Activated CD4-positive, alpha-beta memory T cell treated with anti-CD3 and anti-CD28 coated beads for 36 hours (primary cell): ENCODE measurements at places on chromosomes 5 and 9. TPM values are rescaled to one million over a fixed set of nuclear protein-coding genes. Genes with fewer than 3 reads are reported as not detected.
A peak's percentile ranks its signal among the peaks of the same experiment; 100 is the strongest.

PRSS3 gene
- total RNA-seq: not detected

DMGDH gene
- 1.7 TPM for total RNA-seq

CKS2 gene
- 229 TPM for total RNA-seq

DNA sequence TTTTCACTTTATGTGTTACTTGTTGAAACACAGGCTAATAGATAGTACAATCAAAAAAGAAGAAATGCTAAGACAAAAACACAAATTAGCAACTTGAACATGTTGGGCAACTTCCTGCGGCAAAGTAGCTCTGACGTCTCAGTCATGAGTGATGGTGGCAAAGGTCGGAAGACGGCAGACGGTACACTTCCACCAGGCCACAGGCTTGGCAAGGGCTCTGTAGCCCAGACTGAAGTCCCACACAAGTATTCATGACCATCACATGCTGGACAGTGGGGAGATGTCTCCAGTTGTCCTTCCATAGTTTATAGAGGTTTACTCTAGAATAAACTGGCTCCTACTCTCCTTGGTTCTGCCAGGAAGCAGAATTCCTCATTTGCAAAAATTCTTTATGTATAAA, 831.3 kb downstream of the MTRR start:
- no peaks in the 10 kb centered on the region for H3K36me3 ChIP-seq
- DNase-seq: no peak
- H3K27me3 ChIP-seq: no peaks in the 10 kb centered on the region
- no peaks in the 10 kb centered on the region for H3K4me1 ChIP-seq
- H3K4me3 ChIP-seq: no peak overlapping the region

DNA sequence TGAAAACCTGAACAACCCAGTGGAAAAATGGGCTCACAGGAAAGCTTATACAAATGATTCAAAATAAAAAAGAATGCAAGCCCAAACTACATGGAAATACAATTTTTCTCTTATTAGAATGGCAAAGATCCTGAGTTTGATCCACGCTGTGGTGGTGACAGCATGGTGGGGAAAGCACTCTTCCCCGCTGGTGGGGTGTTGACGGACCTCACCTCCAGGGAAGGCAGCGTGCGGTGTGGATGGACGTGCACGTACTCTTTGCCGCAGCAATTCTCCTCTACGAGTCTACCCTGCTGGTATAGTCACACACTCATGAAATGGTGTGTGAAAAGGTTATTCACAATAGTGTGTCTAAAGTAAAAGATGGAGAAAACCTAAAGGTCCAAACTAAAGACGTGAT, 5.9 kb upstream of the ZFP62 start:
- peaks cover 3% of the 10 kb centered on the region for H3K27me3 ChIP-seq
- peaks cover 2% of the 10 kb centered on the region for H3K4me1 ChIP-seq
- no peak for DNase-seq
- H3K27ac ChIP-seq: no peak overlapping the region

- DNase-seq: peak; percentile 52
- H3K4me1 ChIP-seq: peaks cover 55% of the 10 kb centered on the region
- no peak overlapping the region for H3K27ac ChIP-seq
- no peak overlapping the region for H3K4me3 ChIP-seq
- H3K36me3 ChIP-seq: no peaks in the 10 kb centered on the region
Observed at GRCh38 chr5:132000677-132001453, 10.6 kb downstream of the ACSL6 start.

GRCh38 chr5:172199446-172199845, 5.5 kb downstream of the EFCAB9 start:
- DNase-seq: no peak
- no peak overlapping the region for H3K4me3 ChIP-seq
- H3K27ac ChIP-seq: no peak overlapping the region
- H3K27me3 ChIP-seq: peaks cover 8% of the 10 kb centered on the region

- no peak overlapping the region for H3K27ac ChIP-seq
- no peaks in the 10 kb centered on the region for H3K27me3 ChIP-seq
- no peak overlapping the region for H3K4me3 ChIP-seq
- peaks cover 35% of the 10 kb centered on the region for H3K36me3 ChIP-seq
Observed at GRCh38 chr5:143279698-143280097, 123.8 kb downstream of the NR3C1 start.

DNA sequence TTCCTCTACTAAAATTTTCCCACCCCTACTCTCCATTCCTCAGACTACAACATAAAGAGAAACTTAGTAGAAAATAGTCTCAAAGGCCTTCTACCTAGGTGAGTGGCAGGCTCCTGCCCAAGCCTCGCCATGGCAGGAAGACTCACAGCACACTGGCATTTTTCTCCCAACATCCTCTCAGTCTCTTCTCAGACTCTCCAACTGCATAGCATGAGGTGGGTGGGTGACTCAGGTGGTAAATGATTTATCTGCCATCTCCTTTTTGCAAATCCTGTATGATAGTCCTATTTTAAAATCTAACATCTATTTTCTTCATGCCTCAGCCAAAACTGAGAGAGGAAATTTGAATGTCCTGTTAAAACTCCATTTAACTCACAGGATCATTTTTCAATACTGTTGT, 33.5 kb upstream of the GRIA1 start:
- no peak overlapping the region for H3K4me3 ChIP-seq
- H3K36me3 ChIP-seq: no peaks in the 10 kb centered on the region
- H3K27me3 ChIP-seq: no peaks in the 10 kb centered on the region
- H3K27ac ChIP-seq: no peak overlapping the region

DNA sequence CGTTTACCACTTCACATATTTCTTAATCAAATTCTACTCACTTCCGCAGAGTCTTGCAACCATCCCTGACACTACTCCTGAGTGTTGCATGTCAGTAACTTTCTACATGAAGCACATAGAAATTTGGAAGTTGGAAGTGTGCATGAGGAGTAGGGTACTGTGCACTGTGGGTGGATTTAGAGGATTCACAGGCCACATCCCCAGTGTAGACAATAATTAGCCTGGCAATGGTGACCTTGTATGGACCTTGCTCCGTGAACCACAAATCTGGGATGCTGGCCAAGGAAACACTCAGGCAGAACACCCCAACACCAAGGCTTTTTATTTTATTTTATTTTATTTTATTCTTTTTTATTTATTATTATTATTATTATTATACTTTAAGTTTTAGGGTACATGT, 25.5 kb downstream of the CTSL start:
- H3K4me1 ChIP-seq: no peaks in the 10 kb centered on the region
- H3K27ac ChIP-seq: no peak overlapping the region
- H3K4me3 ChIP-seq: no peak overlapping the region
- H3K36me3 ChIP-seq: no peaks in the 10 kb centered on the region
- DNase-seq: no peak

SPINK7 gene
- total RNA-seq: not detected

- peaks cover 6% of the 10 kb centered on the region for H3K27me3 ChIP-seq
- H3K4me1 ChIP-seq: peaks cover 3% of the 10 kb centered on the region
- DNase-seq: no peak
- H3K4me3 ChIP-seq: no peak overlapping the region
- H3K36me3 ChIP-seq: no peaks in the 10 kb centered on the region
Observed at GRCh38 chr9:97564291-97565175, 63.1 kb downstream of the TMOD1 start.

DNA sequence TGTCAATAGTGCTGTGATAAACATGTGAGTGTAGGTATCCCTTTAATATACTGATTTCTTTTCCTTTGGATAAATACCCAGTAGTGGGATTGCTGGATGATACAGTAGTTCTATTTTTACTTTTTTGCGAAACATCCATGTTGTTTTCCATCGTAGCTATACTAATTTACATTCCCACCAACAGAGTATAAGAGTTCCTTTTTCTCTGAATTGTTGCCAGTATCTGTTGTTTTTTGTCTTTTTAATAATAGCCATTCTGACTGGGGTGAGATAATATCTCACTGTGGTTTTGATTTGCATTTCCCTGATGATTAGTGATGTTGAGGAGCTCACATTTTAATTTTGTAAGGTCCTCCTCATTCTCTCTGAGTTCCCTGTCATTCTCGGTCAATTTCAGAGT, 71.1 kb upstream of the NFIL3 start:
- no peak overlapping the region for H3K4me3 ChIP-seq
- no peaks in the 10 kb centered on the region for H3K4me1 ChIP-seq
- no peak overlapping the region for H3K27ac ChIP-seq
- peaks cover 6% of the 10 kb centered on the region for H3K27me3 ChIP-seq
- no peaks in the 10 kb centered on the region for H3K36me3 ChIP-seq
- no peak for DNase-seq

ZNF354C gene
- total RNA-seq: 5.9 TPM

- H3K4me1 ChIP-seq: peaks cover 49% of the 10 kb centered on the region
- H3K27ac ChIP-seq: peak overlapping the region; percentile 67
- H3K27me3 ChIP-seq: no peaks in the 10 kb centered on the region
- peak; percentile 35 for DNase-seq
- H3K36me3 ChIP-seq: peaks cover 36% of the 10 kb centered on the region
Observed at GRCh38 chr5:10250806-10251276, 761 bp downstream of the CCT5 start.

GRCh38 chr5:176373100-176373818, 8.0 kb downstream of the ARL10 start:
- H3K27ac ChIP-seq: no peak overlapping the region
- no peak for DNase-seq
- peaks cover 9% of the 10 kb centered on the region for H3K36me3 ChIP-seq
- H3K4me1 ChIP-seq: no peaks in the 10 kb centered on the region
- no peak overlapping the region for H3K4me3 ChIP-seq
- no peaks in the 10 kb centered on the region for H3K27me3 ChIP-seq
